ENCODE measurements at places on chromosomes 5 and 9. TPM values are rescaled to one million over a fixed set of nuclear protein-coding genes. Genes with fewer than 3 reads are reported as not detected.

RAB24 gene
- polyA plus RNA-seq: 79.0 TPM

AJM1 gene
- polyA plus RNA-seq: 1.5 TPM

GPR150 gene
- not detected for polyA plus RNA-seq

SLC46A2 gene
- polyA plus RNA-seq: not detected

CAMK4 gene
- polyA plus RNA-seq: 16.6 TPM

TMEM161B gene
- 77.6 TPM for polyA plus RNA-seq

CD72 gene
- polyA plus RNA-seq: not detected

PCDHGA11 gene
- 0.62 TPM for polyA plus RNA-seq

CDH9 gene
- polyA plus RNA-seq: 1.7 TPM

SH3GL2 gene
- 13.5 TPM for polyA plus RNA-seq

CDKN2B-AS1 gene
- polyA plus RNA-seq: not detected

TLX3 gene
- not detected for polyA plus RNA-seq

DOK3 gene
- 5.1 TPM for polyA plus RNA-seq

DENND1A gene
- polyA plus RNA-seq: 2.3 TPM

SPINK13 gene
- not detected for polyA plus RNA-seq

SLC12A7 gene
- polyA plus RNA-seq: 3.1 TPM

CNTLN gene
- 5.0 TPM for polyA plus RNA-seq

Data from neural cell (in vitro differentiated cells).